Astrocyte of the cerebellum (primary cell): ENCODE measurements at places on chromosomes 12 and 14.

DNA sequence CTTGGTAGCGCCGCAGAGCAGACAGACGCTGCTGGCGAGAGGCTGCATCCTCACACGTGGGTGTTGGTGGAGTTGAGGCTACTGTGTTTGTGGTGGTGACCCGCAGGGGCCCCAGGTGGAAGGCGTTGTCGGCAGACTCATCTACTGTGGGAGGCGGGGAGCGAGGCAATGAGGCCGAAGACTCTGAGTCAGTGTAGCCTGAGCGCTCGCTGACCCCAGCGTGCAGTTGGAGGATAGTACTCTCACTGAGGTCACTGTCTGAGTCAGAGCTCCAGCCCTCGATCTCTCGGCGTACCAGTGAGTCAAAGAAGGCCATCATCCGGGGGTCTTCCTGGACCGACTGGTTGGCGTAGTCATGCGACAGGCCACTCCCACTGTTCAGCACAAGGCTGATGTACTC lies 76.0 kb upstream of the ACTN1 start:
- no peak for DNase-seq

DNA sequence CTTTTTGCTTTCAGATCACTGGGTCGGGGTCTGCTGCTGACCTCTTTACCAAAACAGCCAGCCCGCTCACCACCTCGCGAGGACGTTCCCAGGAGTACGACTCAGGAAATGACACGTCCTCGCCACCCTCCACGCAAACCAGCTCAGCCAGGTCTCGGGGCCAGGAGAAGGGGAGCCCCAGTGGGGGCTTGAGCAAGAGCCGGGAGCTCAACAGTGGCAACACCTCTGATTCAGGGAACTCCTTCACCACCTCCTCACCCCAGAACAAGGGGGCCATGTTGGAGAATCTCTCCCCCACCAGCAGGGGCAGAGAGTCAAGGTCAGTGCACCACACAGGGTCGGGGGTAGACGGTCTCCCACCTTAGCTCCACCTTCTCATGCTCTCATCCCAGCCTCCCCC lies 33.4 kb upstream of the HSPB8 start:
- DNase-seq, result no peak

DNA sequence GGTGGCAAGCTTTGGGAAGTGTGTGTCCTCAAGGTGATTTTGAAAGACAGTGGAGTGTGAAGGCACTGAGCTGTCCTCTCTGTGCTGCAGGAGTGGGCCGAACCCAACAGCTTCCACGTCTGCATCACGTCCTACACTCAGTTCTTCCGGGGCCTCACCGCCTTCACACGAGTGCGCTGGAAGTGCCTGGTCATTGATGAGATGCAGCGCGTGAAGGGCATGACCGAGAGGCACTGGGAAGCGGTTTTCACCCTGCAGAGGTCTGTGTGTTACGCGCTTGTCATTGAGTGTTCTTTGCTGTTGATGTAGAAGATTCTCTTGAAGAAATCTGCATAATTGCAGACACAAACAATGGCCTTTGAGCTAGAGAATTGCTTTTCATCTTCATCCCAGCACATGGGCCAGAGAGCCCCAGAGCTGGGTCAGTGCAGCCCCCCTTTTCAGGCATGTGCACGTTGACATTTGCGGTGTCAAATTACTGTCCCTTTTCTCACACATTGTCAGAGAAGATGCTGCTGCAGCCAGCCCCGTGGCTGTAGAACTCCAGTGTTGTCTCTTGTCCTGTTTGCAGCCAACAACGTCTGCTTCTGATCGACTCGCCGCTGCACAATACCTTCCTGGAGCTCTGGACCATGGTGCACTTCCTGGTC lies 63.3 kb downstream of the EP400 start:
- no peak for DNase-seq

GRCh38 chr12:68037616-68038255 lies 48.5 kb downstream of the IFNG-AS1 start:
- DNase-seq, result no peak

DNA sequence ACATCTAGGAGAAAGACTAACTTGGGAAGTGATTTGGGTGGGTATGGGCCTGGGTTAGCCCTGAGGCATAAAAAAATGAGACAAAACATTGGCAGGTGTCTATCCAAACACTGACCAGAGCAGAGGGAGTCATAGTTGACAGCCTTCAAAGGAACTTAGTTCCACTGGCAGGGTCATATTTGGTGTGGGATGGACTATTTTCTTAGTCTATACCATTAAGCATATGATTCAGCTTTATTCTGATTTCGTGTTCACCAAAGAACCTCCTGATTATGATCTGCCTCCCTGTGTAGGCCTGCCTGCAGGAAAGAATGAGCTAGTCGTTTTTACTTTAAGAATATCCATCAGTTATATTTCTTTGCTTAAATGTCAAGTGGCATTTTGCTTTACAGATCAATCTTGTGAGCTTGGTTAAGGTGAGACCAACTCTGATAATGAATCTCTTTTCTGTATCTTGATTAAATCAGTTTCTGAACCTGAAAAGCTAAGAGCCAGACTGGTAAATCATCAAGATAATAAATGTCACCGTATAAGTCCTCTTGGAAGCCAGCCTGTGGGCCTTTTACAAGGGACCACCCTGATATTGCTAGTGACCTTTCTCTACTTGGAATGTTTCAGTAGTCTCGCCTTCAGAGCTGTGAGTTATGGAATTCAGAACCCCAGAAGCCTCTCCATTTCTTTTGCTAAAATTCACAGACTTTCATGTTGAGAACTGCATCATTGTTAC lies 182.9 kb downstream of the MON2 start:
- no peak for DNase-seq

DNA sequence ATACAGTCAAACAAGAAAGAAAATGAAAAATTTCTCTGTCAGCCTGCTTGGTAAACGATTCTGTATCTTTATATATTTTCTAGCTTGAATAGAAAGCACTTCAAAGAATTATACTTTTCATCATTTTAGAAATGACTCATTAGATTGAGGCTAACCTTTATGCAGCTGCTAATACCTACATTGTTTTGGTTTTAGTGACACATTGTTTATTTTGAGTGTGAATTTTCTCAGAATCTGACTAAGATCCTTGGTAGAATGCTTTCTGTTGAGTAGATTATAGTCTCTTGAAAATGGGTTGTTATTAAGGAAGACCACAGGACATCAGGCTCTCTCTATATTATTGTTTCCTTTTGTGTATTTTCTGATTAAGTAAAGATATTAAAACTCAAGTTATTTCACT lies at the start of gene PMCH:
Gene PMCH (minus strand): TSS at position 45 of the 400 bp plus-strand sequence. CDS start 63 bp downstream, outside the sequence.
- peak; percentile 16 for DNase-seq

- DNase-seq, result peak; percentile 58
Measured at GRCh38 chr14:96424109-96424989, 32.4 kb downstream of the AK7 start.

DNA sequence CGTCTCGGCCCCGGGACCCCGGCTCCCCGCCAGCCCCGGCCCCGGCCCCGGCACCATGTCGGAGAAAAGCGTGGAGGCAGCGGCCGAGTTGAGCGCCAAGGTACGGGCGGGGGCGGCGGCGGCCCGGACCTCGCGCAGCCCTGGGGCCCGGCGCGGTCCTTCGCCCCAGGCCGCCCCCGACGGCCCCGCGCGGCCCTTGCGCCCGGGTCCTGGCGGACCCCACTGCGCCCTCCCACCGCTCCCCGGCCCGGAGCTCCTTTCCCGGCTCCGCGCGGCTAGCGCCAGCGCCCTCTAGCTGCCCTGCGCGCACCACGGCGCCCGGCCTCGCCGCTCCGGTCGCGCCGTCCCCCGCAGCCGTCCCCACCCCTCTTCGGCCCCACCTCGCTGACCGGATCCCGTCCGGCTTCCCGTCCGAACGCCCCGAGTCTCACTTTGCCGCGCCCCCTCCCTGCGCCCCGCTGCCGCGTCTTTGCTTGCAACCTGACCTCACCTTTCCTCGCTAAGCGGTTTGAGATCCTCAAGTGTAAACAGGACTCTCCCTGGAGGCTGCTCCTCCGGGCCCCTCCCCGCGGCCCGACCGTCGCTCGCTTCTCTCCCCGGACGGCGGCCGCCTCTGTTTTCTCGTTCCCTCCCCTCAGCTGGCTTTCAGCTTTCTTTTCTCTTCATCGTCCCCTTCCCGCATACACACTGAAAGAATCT lies 637 bp downstream of the PTMS start:
- DNase-seq, result no peak
